ENCODE measurements at places on chromosomes 16 and 17.
A peak's percentile ranks its signal among the peaks of the same experiment; 100 is the strongest.

- DNase-seq: no peak
Observed at GRCh38 chr16:11234884-11235702, 20.9 kb downstream of the SOCS1 start.

DNA sequence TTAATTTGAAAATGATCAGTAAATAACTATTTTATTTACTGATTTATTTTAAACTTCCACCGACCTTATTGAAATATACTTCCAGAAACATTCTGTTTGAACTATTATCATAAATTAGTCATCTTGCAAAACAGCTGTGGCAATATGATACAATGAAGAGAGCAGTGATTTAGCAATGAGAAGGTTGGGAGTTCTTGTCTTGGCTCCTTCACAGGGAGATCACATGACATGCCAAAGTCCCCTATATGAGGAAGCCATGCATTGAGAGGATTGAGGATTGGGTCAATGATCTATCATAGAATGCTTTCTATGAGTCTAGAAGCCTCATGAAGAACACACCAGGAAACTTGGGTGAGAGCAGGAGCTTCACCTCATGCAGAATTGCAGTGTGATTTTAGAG lies 222.7 kb downstream of the LGALS9B start:
- DNase-seq: no peak

DNA sequence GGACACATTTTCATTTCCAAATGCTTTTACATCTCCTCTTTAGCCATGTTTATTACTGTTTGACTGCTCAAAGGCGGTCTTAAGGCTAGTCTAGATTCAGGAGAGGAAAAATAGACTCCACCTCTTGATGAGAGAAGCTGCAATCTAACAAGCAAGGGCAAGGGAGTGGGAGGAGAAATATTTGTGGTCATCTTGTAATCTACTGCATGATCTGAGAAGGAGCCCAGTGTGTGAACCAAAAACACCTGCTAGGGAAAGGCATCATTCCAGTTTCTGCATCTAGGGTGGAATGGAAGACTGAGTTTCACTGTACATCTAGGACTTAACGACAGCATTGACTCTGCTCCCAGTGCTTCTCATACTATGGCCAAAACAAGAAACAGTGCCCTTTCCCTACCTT lies 232.2 kb upstream of the HS3ST3A1 start:
- DNase-seq: no peak

GRCh38 chr16:57430955-57431354 lies 16.2 kb downstream of the CIAPIN1 start:
- DNase-seq: no peak

- DNase-seq: no peak
Observed at GRCh38 chr16:48157302-48157701, 1.5 kb upstream of the ABCC12 start.

DNA sequence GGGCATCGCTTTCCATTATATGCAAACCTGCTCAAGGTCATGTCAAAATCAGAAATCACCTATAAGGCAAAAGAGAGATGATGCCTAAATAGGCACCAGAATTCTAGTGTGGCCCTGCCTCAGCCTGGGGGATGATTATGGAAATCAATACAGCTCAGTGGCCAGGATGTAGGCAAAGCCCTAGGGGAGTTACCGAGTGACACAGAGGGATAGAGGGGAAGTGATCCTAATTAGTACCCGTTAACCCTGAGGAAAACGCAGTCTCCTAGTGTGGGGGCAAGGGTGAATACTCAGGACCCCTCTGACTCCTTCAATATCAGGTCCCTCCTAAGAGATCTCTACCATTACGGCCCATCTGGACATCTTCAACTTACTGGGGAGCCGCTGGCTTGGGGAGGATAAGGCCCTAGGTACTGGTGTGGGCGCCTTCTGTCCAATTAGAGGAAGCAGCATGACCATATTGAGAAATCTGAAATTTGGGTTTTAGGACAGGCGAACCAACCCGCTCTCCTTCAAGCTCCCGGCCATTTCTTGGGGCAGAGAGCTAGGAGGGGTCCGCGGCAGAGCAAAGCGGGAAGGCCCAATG lies 725 bp downstream of the NT5C3B start:
- DNase-seq: no peak

GRCh38 chr16:12057266-12057665 lies 80.7 kb downstream of the SNX29 start:
- DNase-seq: no peak

- no peak for DNase-seq
Observed at GRCh38 chr17:80922580-80923160, 69.0 kb upstream of the CHMP6 start.

GRCh38 chr17:20095336-20096080 lies 86.3 kb downstream of the SPECC1 start:
- no peak for DNase-seq

DNA sequence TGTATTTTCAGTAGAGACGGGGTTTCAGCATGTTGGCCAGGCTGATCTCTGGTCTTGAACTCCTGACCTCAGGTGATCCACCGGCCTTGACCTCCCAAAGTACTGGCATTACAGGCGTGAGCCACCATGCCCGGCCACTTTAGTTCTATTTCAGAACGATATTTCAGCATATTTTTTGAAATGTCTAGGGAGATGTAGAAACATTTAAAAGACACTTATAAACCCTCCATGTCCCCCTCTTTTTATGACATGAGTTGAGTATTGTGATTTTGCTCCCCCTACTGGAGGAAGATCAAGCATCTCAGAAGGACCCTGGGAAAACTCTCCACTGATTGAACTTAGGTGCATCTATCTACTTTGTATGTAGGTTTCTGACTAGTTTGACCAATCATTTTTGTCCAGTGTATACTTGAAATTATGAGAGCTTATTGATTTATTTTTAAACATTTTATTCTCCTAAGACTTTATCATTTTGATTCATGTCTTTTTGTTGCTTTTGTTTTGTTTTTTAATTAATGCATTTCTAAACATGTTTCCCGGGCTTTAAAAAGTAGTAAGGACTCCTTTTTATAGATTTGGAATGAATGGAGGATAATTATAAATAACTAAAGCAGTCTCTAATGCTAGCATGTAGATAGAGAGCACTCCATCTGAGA lies 105.1 kb downstream of the CHD9 start:
- DNase-seq: peak; percentile 7

DNA sequence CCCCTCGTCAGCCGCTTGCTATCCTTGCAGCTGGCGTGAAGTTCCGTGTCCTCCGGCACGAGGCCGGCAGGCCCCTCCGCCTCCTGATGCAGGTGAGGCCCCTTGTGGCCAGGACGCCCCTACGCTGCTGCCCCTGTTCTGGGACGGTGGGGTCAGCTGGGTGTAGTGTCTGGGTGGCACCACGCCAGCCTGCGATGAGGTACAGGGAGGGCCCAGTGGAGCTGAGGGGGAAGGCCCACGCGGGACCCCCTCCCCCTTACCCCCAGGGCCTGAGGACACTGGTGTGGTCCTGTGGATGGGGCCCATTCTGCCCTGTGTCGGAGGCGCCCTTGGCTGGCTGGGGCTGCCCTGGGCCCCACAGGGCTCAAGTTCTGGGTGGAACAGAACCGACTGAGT lies 7.7 kb upstream of the RAB40C start:
- no peak for DNase-seq

- DNase-seq: no peak
Observed at GRCh38 chr17:46916623-46917022, 6.3 kb upstream of the GOSR2 start.

DNA sequence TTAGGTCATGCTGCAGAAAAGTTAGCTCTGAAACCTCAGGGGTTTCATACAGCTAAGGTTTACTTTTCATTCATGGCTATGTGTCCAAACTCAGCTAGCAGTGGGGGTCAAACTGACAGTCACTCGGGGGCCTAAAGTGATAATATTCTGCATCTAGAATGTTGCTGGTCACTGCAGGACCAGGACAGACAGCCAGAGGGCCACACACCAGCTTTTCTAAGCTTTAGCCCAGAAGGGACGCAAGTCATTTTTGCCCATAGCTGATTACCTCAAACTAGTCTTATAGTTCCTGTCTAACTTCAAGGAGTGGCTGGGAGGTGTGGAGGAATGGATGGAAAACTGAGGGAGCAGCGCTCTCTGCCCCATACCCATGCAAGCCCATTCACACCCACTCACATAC lies 163.0 kb upstream of the NLRP1 start:
- DNase-seq: no peak

DNA sequence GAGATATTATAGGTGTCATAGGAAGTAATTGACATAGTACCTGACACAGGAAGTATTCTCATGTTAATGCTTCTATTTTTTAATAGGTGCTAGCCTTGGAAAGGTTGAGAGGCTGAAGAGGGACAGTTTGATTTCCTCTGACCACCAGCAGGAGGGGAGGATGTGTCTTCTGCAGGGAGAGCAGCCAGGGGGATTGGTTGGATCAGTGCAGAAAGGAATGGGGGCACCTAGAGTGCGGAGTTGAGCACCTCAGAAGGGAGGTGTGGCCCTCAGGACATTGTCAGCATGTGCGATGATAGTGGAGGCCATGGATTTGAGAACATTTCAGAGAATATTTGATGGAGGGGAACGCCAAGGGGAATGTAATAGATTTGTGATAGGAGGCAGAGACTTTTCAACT lies 23.4 kb downstream of the HAPSTR1 start:
- no peak for DNase-seq

DNA sequence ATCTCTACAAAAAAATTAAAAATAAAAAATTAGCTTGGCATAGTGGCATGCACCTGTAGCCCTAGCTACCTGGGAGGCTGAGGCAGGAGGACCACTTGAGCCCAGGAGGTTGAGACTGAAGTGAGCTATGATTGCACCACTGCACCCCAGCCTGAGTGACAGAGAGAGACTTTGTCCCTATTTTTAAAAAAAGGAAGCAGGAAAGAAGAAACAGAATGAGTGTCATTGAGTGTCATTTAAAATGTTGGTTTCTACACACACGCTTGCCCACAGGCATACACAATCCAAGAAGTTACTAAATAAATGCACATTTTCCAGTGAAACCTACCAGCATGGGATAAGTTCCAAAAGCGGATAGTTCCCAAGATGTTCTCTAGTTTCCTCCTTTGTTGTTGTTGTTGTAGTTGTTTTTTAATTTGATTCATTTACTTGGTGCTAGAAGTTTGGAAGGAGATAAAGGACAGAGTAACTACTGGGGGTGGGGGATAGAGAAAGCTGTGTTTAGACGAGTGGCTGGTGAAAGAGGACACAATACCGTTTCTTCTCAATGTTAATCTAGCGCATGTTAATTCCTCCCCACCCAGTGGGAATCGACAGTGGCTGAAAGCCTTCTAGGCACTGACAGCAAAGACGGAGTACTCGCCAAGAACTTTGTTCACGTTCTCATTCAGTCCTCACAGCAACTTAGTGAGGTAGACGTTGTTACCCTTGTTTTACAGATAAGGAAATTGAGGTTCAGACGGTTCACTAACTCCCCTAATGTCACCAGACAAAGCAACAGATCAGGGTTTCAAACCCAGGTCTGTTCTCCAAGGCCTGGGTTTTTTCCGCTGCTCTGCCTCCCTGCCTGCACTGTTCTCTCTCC lies 17.3 kb downstream of the MRPS23 start:
- DNase-seq: no peak

DNA sequence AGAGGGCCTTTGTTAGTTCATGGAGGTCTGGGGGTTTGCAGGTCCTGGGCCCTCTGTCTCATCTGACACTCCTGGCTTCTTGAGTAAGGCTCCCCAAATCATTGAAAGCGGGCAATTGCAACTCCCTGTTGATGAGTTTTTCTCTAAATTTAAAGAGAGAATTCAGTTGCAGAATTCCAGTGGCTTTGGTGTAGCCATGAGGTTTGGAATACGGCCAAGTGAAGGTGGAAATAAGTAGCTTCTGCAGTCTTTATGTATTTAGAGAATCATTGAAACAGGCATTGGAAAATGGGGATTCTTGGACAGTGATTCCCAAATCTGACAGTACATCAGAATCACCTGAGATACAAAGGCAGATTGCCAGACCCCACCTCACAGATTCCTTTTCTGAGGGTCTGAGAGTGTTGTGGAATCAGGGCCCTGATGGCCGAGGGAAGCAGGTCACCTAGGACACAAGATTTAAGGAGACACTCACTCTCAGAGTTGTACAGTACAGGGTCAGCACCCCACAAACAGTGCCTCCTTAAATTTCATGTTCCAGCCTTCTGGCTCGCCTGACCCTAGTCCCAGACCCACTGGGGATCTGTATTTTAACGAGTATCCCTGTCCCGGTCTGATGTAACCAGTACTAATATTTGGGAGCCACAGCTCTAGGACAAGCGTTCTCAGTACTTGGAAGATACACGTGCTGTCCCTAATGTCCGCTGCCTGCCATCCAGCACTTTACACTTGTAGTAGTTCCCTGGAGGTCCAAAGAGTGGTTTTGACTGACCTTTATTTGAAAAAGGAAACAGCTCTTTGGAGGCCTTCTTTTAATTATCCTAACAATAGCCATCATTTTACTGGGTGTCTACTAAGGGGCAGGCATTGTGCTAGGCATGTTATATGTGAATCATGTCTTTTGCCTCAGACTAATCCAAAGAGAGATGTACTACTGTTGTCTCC lies 37.8 kb downstream of the YPEL2 start:
- DNase-seq: no peak

- DNase-seq: no peak
Observed at GRCh38 chr16:24851700-24852099, 5.9 kb downstream of the SLC5A11 start.

DNA sequence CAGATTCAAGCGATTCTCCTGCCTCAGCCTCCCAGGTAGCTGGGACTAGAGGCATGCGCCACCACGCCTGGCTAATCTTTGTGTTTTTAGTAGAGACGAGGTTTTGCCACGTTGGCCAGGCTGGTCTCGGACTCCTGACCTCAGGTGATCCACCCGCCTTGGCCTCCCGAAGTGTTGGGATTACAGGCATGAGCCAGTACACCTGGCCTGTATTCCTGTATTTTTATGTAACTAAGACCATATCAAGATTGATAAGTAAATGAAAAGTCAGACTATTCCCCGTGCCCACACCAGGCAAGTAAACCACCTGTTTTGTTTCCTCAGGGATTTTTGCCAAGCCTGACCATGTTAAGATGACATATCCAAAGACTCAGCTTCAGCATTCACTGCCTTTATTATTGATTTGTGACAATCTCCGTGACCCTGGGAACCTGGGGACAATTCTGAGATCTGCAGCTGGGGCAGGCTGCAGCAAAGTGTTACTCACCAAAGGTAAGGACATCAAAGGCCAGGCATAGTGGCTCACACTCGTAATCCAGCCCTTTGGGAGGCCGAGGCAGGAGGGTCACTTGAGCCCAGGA lies 5.6 kb downstream of the MRM3 start:
- no peak for DNase-seq

- DNase-seq: no peak
Observed at GRCh38 chr17:70215656-70216055, 46.3 kb downstream of the KCNJ2 start.

GRCh38 chr16:4663777-4664465 lies 29.4 kb upstream of the NUDT16L1 start:
- DNase-seq: no peak

- no peak for DNase-seq
Observed at GRCh38 chr16:3906363-3906762, 25.9 kb upstream of the CREBBP start.

GRCh38 chr16:61998460-61998859 lies 37.8 kb downstream of the CDH8 start:
- no peak for DNase-seq

GRCh38 chr16:80804056-80804525 lies 307 bp downstream of the CDYL2 start:
- DNase-seq: peak; percentile 4
